ENCODE measurements at places on chromosomes 6 and 20.

GRCh38 chr6:107128577-107128976 lies 13.3 kb upstream of the BEND3 start:
- no peak for DNase-seq

DNA sequence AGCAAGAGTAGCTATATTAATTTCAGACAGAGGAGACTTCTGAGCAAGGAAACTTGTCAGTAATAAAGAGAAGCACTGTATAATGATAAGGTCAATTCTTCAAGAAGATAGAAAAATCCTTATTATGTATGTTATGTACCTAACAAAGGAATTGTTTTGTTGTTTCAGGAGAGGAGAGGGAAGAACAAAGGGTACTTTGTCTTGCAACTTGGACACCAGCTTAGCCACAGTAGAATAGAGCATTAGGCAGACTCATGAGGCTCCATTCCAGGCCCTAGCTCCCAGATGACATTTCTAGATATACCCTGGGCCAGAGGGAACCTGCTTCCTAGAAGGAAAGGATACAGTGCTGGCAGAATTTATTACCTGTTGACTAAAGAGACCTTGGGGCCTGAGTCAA lies 6.5 kb upstream of the NUS1 start:
- no peak for DNase-seq

DNA sequence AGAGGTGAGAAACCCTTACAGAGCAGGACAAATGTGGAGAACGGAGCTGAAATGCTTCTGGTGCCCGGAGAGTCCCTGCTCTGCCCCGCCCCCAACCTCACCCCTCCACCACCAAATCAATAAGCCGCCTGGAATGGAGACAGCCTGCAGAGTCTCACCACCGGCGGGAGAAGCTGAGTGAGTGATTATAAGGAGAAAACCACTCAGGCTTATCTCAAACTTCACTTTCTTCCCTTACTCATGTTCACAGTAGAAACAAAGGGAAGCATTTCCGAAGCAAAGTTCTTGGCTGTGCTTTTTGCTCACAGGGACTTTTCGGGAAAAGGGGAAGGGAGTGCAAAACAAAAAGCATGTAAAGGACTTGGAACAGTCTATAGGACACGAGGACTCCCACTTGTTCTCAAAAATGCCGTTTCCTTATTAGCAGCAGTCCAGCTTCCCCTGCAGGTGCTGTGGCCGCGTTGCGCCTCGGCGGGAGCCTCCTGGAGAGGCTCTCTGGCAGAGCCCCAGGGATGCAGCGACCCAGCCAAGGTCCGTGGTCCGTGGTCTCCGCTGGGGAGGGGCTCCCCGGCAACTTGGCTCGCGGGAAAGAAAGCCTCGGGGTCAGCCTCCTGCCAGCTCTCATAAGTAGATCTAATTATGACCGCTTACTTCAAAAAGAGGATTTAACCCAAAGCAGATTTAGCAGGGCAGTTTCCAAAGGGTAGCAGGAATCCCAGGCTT lies 64.8 kb upstream of the TMEM30A start:
- DNase-seq = no peak

- no peak for DNase-seq
Measured at GRCh38 chr6:49325891-49326290, 137.2 kb downstream of the MMUT start.

GRCh38 chr6:116467514-116467913 lies 6.3 kb downstream of the CALHM6 start:
- DNase-seq = no peak

DNA sequence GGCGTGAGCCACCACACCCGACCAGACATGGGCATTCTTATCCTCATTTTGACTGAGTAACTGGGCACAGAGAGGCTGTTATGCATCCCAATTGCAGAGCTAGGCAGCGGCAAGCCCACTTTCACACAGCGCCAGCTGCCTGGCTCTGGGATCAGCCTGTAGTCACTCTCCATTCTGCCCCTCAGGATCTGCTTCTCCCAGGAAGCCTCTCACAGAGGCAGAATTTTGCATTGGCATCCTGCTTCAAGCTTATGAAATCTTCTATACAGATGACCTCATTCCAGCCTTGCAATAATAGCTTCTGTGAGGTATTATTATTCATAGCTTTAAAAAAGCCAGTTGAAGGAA lies 37.0 kb upstream of the IER3 start:
- DNase-seq = peak; percentile 43

- DNase-seq = no peak
Measured at GRCh38 chr6:140744659-140745320, 1370.3 kb upstream of the CITED2 start.

GRCh38 chr6:5478380-5478779 lies 217.1 kb downstream of the FARS2 start:
- DNase-seq = no peak

GRCh38 chr6:156808287-156808686 lies 31.1 kb downstream of the ARID1B start:
- DNase-seq = no peak

GRCh38 chr6:17032988-17033634 lies 68.7 kb upstream of the STMND1 start:
- DNase-seq = peak; percentile 35

DNA sequence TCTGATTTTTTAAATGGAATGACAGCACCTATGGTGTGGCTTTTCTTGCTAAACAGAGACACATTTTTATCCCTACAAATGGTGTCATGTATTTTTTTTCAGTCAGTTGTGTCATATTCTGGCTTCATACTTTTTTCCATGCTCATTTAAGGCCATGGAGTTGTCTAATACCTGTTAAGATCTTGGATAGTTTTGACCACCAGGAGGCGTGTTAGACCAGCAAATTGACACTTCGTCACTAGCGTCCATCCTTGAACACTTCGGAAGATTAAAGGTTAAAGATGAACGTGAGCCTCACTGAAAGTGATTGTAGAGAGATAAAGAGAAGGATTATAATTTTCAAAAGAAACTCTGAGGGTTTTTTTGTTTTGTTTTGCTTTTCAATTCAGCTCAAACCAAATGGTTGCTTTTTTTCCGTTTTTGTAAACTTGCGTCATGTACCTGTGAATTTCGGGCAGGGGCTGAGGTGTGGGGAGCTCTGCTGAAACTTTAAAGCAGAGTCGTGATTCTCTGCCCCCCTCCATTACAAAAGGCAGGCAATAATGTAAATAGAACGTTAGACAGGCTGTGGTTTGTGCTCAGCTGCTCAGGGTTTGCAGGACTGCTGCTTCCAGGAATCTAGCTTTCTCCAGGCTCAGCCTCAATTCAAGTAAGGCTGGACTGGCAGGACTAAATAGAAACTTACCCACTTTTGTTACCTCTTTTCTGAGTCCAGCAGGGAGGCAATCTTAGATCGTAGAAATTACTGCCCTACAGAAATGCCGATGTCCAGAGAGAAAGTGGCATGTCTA lies 245.1 kb downstream of the FOXA2 start:
- DNase-seq = peak; percentile 2

GRCh38 chr6:148217921-148218320 lies 124.7 kb upstream of the SASH1 start:
- no peak for DNase-seq

GRCh38 chr20:2103461-2104153 lies 2.0 kb downstream of the STK35 start:
- DNase-seq = no peak

DNA sequence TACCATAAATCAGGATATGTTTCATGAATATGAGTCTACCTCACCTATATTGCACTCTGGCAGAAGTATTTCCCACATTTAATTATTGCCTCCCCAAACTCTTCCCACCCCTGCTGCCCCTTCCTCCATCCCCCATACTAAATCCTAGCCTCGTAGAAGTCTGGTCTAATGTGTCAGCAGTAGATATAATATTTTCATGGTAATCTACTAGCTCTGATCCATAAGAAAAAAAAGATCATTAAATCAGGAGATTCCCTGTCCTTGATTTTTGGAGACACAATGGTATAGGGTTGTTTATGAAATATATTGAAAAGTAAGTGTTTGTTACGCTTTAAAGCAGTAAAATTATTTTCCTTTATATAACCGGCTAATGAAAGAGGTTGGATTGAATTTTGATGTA lies 6.4 kb downstream of the EDN1 start:
- no peak for DNase-seq

- no peak for DNase-seq
Measured at GRCh38 chr6:66866801-66867200, 1159.8 kb upstream of the EYS start.

DNA sequence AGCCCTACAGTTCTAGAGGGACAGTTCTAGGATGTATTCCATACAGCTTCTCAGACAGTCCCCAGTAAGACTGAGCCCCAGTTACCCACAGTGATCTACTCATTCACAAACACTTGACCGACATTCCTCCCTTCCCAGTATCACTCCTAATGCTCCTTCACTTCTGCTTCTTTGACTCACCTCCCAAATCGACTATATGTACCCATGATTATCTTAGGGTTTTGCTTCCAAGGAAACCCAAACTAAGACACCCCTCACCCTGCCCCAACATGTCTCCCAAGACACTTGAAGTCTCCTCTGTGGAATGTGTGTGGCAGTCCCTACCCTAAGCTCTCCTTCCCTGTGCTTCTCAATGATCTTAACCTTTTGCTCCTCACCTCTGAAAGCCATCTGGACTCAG lies 23.6 kb upstream of the TGM6 start:
- no peak for DNase-seq

DNA sequence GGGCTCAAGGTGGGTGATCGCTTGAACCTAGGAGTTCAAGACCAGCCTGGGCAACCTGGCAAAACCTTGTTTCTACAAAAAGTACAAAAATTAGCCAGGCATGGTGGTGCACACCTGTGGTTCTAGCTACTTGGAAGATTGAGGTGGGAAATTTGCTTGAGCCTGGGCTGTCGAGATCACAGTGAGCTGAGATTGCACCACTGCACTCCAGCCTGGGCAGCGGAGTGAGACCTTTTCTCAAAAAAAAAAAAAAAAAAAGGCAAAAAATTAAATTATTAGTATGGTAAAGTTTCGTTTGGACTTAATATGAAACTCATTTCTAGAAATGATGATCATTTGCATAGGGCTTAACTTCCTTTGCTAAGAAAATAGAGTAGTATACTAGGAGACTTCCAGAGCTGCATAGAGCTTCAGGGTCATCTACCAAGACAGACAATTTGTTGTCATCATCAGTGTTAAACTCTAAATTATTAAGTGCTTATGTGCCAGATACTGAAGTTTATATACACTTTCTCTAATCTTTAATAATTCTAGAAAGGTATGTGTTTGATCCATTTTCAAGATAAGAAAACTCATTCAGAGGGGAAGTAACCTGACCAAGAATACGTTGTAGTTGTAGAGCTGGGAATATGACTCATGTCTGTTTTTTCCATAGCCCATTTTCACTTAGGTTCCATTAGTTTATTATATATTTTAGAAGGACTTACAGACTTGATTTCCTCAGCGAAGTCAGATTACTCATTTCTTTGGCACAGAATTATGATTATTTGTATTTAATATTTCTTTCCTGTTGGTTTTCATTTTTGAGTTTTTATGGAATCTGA lies 84.5 kb downstream of the SLC16A10 start:
- DNase-seq = no peak

- DNase-seq = no peak
Measured at GRCh38 chr6:96532399-96532798, 10.8 kb downstream of the UFL1 start.

- DNase-seq = no peak
Measured at GRCh38 chr6:112008482-112008881, 45.4 kb upstream of the CCN6 start.

GRCh38 chr6:111842271-111842822 lies 30.9 kb downstream of the FYN start:
- DNase-seq = no peak

DNA sequence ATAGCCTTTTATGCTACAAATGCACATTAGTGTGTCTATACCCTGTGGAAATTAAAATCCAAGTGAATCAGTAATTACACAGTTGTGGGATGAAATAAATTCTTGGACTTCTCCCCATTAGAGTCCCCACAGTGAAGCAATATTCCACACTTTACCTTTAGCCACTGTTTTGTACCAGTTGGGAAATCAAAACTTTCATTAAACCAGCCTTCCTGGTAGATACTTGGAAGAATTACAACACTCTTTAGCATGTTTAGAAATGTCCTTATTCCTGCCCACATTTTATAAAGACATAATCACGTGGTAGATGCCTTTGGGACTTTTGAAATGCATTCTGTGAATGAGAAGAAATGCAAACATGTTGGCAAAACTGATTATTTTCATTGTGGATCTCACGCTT lies 49.0 kb upstream of the ANKEF1 start:
- no peak for DNase-seq

GRCh38 chr6:97465877-97466561 lies 183.0 kb upstream of the MMS22L start:
- DNase-seq = no peak

GRCh38 chr6:11459079-11459610 lies 78.4 kb upstream of the TMEM170B start:
- no peak for DNase-seq

DNA sequence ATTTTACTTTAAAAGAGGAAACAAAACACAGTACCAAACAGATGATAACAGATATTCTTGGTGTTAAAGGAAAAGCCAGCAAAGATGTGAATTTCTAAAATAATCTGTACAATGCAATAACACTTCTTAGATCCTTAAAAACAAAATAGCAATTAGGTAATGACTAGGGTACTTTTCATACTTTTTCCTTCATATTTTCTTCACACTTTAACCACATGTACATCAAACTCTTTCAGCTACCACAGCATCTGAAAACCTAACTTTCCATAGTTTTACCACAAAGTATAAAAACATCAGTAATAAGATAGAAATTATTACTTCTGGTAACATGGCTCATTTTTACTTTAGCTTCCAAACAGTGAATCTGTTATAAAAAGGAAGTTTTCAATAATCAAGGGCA lies 141.3 kb downstream of the MMS22L start:
- no peak for DNase-seq

DNA sequence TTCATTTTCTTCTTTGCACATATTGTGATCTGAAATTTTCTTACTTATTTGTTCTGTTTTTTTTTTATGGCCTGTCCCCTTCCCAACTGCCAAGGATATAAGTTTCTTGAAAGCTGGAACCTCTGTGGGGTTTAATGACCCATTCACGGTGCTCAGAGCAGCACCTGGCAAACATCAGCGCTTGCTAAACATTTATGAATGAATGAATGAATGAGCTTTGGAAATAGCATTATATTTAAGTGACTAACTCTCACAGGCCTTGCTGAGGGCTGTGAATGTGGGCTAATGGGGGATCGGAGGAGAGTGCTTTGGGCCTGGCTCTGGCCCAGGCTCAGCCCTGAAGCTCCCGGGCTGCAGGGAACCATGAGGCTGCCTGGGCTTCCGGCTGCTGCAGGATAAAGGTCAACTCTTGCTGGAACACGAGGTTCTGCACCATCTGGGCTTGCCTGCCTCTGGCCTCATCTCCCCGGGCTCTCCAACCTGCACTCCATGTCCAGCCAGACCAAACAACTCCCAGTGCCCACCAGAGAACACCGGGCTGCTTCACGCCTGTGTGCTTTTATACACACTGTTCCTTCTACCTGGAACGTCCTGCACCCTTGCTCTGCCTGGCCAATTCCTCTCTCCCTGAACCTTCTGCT lies 14.6 kb upstream of the ARMC12 start:
- DNase-seq = no peak

GRCh38 chr20:1875762-1876161 lies 19.4 kb upstream of the SIRPA start:
- no peak for DNase-seq
